H4 (cell line): ENCODE measurements at places on chromosomes 1 and 21. TPM values are rescaled to one million over a fixed set of nuclear protein-coding genes. Genes with fewer than 3 reads are reported as not detected.

GRCh38 chr1:198955085-198955484 lies 316.2 kb downstream of the PTPRC start:
- no peak for DNase-seq

Gene PIGM
- 6.0 and 6.3 TPM in 2 replicates for total RNA-seq

DNA sequence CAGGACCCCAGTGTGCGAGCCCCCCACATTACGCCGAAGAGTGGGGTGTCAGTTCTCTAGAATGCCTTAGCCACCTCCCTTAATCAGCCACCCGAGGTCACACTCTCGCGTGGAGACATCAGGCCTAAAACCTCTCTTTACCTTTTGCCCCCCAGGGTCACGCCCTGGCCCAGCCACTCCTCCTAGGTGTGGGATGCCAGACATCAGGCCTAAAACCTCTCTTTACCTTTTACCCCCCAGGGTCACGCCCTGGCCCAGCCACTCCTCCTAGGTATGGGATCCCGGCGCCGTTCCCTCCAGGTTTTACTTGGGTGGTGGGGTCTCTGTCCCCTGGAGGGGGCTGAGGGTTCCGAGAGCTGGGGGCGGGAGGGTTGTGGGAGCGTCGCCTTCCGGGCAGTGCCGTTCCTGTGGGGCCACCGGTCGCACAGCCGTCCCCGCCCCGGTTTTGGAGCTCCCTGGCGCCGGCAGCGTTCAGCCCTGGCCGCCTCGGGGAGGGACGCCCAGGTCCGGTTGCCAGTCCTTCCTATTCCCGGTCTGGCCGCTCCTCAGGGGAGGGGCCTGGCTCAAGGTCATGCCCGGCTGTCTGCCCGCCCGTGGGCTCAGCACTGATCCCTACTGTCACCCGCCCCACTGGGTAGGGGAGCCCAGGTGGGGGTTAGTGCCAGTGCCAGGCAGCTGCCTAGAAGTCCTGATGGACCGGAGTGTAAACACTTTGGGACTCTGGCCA lies 882 bp downstream of the VPS13D start:
- DNase-seq, result no peak

GRCh38 chr21:43956670-43957035 lies 55.5 kb upstream of the TRAPPC10 start:
- DNase-seq, result no peak

- DNase-seq, result no peak
Measured at GRCh38 chr1:25072461-25072860, 142.4 kb upstream of the RUNX3 start.

Gene RAP1GAP
- total RNA-seq, result 2.0 and 2.3 TPM in 2 replicates

DNA sequence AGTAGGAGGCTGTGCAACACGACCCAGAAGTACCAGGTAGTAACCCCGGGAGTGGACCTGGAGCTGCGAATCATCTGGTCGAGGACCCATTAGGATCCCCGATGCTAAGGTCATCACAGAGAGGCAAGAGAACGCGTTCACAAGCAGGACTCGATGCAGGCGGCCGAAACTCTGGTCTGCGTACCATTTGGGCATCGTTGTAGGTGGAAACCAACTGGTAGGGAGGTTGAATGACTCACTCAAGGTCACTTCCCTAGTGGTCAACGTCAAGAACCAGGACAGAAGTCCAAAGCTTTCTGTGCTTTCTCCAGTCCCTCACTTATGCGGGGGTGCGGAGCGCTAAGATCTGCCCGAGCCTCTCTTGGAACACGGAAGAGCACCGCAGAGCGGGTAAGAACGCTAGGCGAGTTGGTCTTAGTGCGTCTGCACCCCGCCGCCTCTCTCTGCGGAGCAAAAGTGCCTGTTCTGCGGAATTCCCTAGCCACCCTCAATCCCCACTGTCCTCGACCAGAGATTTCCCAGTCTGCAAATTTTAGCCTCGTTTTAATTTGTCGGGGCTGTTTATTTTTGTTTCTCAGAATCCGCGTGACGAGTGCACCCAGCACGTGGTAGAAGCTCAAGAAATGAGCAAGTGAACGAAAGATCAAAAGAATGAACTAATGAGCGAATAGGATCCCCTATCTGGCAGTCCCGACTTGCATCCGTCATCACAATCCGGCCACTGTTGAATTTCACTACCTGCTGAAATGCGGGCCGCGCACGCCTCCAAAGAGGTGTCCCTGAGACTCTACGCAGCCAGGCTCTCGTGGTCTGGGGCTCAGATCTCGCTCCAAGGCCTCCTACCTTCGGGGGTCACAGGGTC lies 12.2 kb downstream of the HLX start:
- DNase-seq, result no peak

GRCh38 chr21:42291751-42292562 lies 23.3 kb downstream of the TFF3 start:
- no peak for DNase-seq

Gene PANK4
- 10.9 and 12.5 TPM in 2 replicates for total RNA-seq

GRCh38 chr1:59057211-59057694 lies 239.6 kb upstream of the FGGY start:
- peak; percentile 78 for DNase-seq

GRCh38 chr1:223109581-223110026 lies 33.4 kb downstream of the TLR5 start:
- DNase-seq, result no peak

DNA sequence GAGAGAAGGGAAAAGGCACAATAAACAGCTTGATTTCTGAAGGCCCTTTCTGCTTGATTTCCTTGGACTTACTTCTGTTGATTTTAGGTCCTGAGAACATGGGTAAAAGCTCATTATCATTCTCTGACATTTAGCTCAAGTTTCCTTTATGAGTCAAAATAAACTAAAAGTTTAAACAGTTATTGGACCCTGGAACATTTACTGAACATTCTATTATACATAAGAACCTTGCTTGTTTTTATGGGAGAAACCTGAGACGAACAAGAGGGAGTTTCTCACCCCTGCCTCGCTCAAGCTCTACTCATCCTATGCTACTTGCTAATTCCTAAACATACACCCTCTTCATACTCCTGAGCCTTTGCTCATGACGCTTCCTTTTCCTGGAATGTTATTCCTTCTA lies 538.3 kb upstream of the PKN2 start:
- DNase-seq, result no peak

GRCh38 chr1:117339866-117340700 lies 27.2 kb upstream of the MAN1A2 start:
- peak; percentile 78 for DNase-seq

Gene PCNT
- total RNA-seq, result 5.2 and 8.1 TPM in 2 replicates

- DNase-seq, result no peak
Measured at GRCh38 chr1:91645031-91645430, 144.4 kb downstream of the CDC7 start.

DNA sequence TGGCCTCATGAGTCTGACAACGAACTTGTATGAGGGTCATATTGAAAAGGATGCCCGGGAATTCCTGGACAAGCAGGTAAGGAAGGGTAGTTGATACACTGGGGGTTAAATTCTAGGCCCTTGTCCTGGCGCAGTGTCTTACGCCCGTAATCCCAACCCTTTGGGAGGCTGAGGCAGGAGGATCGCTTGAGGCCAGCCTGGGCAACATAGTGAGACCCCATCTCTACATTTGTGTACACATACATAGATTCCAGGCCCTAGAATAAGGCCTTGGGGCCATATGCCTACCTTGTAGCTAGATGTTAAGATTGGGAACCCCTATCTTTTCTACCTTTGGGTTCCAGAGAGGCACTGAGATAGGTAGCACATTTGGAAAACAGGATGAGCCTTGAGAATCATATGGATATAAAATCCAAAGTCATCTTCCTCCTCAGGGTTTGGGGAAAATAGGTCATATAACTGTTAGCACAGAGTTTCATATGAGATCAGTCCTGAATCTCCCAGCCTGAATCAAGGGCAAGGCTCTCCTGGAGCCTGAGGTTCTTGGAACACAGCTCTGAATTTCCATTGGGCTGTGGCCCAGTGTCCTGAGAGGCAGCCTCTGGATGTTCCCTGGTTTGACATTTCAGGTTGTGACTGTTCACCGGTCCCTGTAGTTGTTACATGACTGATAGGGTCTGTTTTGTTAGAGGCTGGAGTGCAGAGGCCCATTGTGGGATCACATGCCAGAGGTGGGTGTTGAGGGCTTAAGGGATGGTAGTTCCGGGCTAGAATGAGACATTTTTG lies 104.4 kb downstream of the PIK3R3 start:
- DNase-seq, result no peak

DNA sequence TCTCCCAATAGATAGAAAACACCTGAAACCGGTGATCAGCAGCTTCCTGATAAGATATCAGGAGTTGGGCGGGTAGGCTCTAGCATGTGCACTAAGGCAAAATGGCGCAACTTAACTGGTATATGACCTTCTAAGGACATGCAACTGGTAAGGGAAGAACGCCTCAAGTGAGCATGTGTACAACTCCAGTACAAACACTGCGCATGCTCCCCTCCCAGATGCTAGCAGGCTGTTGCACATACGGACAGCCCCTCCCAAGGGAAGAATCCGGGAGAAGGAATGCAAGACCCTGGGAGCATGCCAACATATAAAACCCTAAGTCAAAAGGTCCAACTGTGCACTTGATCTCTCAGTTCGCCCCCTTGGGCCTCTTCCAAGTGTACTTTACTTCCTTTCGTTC lies 110.8 kb downstream of the TSEN15 start:
- DNase-seq, result no peak

GRCh38 chr1:156842618-156843300 lies 16.2 kb downstream of the INSRR start:
- no peak for DNase-seq

Gene TFF3
- not detected in 2 replicates for total RNA-seq

- DNase-seq, result no peak
Measured at GRCh38 chr1:24873148-24873547, 56.9 kb downstream of the RUNX3 start.
